ENCODE measurements at places on chromosomes 3 and 15.

DNA sequence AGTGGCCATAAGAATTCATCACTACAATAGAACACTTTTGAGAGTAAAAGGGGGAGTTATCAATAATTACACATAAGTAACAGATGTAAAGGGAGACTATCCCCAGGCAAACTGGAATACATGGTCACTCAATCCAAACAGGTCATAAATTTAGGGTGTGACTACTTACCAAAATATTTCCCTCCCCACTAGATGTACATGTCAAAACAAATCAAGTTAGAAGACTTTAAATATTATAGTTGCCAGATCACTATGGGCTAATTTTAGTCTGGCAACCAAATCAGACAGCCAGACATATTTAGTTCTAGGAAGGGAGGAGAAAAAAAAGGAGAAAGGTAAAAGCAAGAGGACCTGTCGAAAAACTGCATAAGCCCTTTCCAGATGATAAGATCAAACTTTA is 23.1 kb downstream of the SLC24A5 start:
- no peak for DNase-seq

DNA sequence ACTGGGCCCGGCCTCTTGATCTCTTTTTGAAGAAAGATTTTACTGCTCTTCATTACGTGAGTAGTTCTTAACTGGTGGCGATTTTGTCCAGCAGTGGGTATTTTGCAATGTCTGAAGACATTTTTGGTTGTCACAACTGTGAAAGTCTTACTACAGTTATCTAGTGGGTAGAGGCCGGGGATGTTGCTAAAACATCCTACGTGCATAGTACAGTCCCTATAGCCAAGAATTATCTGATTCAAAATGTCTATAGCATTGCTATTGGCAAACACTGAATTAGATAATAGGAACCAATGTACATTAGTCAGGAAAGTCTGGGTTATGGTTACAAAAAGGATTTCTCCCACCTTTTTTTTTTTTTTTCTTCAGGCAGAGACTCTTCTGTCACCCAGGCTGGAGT is 38.1 kb downstream of the FOXL2 start:
- no peak for DNase-seq

DNA sequence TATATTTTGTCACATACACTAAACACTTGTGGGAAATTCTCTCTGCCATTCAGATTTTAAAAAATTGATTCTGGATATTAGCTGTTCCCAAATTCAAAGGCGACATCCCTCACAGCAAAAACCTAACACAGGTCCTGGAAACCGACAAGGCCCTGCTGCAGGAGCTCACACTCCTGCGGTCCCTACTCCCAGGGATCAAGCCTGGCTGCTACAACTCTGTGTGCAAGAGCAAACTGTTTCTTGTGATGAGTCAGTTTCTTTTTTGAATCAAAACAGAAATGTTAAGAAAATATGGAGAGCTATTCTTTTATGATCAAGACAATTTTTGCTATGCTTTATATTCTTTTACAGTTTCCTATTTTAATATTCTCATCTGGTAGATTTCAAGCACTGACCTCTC is 51.0 kb upstream of the TJP1 start:
- DNase-seq = no peak

GRCh38 chr3:153026026-153026425 is 136.0 kb upstream of the RAP2B start:
- DNase-seq = no peak

DNA sequence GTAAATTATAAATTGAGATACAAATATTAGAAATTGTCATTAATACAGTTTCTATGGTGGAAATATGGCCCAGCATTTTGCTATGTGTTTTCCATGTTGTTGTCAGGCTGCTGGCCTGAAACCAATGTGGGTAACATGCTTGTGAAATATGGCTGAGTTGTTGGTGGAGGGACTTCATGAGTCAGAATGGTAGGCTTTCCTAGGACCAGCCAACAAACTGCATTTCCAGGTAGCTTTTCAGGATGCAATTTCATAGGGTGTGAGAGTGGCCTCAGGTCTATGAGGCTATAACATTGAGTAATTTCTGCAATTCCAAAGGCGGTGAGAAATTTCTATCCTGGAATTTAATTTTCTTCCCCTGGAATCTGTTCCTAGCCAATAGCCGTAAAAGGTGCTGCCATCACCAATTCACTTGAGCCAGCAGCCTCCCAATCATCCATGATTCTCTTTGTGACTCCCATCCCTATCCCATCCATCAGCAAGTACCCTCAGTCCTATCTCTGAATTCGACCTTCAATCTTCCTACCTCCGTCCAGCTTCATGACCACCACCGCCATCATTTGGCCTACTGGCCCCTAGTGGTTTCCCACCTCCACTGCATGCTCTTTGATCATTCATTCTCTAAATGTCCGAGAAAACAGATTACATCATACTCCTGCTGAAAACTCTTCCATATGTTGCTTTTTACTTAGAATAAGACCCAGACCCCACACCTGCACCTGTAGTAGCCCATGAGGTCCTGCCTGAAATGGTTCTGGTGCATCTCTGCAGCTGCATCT is 276.6 kb upstream of the CFAP20DC start:
- DNase-seq = no peak

DNA sequence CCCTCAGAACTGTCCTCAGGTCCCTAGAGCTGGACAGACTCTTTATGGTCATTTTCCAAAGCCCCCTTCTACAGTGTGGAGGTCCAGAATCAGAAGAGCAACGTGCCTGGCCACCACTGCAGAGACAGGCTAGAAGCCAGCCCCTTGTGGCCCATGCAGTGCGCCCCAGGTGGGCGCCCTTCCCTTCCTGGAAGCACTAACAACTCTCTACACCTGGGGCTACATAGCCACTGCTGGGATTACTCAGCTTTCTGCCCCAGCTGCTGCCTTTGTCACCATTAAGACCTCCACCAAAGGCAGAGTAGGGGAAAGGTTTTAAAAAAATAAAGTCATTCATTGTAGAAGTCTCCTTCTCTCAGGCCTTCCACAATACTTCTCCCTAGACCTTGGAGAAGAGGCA is 2.3 kb downstream of the RASGRP1 start:
- DNase-seq = no peak

DNA sequence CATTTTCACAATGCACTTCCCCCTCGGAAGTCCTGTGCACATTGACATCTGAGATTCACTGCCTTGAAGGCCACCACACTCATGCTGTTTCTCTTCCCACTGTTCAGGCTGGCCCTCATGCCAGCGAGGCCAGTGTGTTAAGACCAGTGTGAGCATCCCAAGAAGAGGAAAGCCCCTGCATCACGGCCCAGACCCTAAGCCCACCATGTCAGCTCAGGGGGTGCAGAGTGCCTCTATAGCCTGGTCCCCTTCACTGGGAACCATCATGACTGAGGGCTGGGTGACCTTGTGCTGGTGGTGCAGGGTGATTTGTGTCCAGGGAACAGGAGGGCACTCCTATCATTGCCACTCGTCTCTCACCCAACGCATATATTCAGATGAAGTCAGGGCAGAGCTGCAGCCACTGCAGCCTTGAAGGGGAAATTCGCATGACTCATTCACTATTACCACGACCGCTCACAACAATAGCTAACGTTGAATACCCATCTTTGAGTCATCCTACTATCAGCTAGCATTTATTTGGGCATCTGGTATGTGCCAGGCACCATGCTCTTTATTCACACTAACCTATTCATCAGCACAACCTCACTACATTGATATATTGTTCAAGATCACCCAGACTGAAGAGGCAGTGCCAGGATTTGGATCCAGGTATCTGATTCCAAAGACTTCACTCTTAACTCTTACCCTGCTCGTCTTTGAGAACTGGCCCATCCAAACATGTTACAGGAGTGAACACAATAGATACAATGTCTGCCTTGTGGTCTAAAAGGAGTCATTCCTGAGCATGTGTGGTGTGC is 58.8 kb upstream of the SLC6A11 start:
- DNase-seq = no peak

GRCh38 chr3:193960487-193961274 is 175.3 kb upstream of the HES1 start:
- DNase-seq = no peak

DNA sequence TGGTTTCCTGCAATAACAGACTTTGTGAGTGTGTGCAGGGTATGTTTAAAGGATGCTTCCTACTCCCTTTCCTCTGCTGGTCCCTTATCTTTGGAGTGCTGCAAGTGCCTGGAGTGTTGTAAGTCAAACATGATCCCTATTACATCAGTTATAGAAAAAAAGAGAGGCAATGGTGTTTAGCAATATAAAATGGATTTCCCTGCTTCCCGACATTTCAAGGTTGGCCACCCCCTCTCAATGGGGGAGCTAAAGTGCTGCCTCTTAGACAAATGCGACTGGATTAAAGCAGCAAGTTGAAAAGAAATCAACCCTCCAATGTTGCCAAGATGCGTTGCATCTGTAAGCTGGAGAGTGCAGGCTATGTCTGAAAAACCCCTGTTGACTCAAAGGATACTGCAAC is 203.1 kb upstream of the WNT5A start:
- DNase-seq = no peak

DNA sequence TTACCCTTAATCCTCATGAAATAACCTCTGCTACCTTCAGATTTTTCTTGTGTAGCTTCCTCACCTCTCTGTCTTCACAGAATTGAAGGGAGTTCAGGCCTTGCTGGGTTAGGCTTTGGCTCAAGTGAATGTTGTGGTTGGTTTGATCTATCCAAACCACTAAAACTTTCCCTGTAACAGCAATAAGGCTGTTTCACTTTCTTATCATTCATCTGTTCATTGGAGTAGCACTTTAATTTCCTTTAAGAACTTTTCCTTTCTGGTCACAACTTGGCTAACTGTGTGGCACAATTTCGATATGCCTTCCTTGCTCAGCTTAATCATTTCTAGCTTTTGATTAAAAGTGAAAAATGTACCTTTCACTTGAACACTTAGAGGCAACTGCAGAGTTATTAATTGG is 129.8 kb downstream of the NR1I2 start:
- DNase-seq = no peak

DNA sequence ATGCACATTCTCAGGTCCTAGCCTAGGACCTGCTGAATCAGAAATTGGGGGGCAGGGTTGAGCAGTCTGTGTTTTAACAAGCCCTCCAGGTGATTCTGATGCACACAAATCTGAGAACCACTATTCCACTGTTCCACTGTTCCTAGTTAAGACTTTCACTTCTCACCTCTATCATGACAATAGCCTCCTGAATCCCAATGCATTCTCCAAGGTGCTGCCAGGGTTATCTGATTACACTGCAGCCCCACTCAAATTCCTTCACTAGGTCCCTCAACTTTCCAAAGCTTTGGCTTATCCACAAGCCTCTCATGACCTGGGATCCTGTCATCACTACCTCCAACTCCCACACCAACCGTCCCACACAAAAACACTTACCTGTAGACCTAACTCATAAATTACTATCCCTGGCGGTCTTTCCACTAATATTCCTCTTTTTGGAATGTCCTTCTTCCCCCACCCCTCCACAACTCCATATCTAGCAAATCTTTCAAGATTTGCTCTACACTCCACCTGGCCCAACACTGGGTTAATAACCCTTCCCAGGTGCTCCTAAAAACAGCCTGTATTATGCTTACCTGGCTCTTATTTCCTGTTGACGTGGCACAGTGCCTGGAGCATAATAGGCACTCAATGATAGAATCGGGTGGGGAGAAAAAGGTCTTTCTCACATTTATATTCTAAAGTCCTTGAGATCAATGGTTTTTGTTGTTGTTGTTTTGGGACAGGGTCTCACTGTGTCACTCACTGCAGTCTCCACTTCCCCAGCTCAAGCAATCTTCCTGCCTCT is 27.2 kb downstream of the TBL1XR1 start:
- no peak for DNase-seq

DNA sequence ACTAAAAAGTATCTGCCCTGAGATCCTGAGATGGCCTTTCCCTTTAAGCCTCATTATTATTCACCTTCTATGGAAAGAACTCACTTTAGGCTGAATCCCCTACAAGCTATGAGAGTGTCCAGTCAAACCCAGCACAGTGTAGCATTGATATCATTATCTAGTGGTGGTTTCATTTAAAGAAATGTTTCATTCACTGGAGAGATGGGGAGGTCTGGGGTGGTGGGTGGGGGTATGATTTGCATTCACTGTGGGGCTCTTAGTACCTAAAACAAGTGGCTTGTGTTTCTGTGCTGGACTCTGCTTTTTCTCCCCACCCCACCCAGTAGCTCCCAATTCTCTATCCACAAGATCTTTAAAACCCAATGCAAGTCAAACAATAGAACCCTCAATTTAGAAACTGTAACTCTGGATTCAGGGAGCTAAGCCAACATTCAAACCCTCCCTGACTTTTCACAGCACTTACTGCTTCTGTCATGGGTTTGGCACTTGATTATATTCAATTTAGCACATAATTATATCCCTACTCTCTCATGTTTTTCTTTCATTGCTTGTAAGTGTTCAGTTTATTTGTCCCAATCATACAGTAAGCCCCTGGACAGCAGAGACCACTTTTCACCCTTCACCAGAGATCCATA is 310.5 kb upstream of the THBS1 start:
- DNase-seq = no peak

GRCh38 chr15:70055601-70056051 is 42.1 kb downstream of the TLE3 start:
- no peak for DNase-seq

- no peak for DNase-seq
These were observed 8.4 kb upstream of the ANP32A start for GRCh38 chr15:68829068-68829467.

DNA sequence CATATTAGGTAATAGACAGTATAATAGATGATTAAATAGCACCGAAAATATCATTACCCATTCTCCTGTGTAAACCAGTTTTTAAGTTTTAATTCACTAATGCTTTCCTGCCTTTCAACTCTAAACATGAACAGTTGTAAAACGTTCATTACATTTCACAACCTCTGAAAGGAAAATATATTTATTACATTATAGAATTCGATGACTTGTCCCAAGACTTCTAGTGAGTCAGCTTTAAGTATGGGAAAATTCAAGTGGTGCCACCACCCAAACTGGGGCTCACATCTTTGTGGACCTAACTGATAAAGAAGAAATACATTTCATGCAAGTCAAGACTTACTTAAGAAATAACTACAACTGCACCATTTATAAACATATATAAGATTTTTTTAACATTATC is 2.0 kb downstream of the TRIM59 start:
- DNase-seq = no peak

DNA sequence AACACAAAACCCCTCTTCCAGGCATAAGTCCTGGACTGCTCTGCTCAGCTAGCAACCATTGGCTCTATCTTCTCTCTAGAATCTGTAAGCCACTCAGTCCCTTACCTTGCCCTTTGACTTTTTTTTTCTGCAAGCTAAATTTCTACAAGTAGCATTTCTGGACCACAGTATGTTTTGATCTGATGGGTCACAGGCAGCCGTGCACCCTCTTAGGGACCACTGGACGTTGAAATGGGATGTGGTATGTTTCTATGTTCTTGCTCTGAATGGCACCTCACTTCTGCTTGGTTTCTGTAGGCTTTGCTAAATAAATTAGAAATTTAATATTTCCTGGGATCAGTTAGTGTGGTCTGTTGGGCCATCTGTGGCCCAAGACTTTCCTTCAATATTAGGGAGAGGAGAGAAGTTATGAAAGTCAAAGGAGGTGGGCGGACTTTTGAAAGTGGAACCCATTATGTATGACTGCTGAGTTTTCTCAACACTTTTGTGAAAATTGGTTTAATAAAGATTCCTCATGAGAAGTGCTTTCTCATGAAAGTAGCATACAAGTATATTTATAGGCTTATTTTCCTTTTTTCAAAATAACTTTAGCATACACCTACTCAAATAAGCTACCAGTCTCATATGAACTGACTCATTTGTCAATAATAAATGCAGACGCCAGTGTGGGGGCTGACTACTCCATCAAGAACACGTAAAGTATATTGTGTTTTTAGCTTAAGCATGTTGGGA is 18.4 kb upstream of the TIPARP start:
- DNase-seq = no peak
